ENCODE measurements at places on chromosomes 11 and 22.

- DNase-seq, result no peak
Observed at GRCh38 chr11:32913445-32913844, 20.8 kb downstream of the QSER1 start.

GRCh38 chr22:25360891-25361645 is 141.6 kb downstream of the CRYBB2 start:
- no peak for DNase-seq

- no peak for DNase-seq
Observed at GRCh38 chr11:103845331-103845730, 191.1 kb upstream of the DDI1 start.

DNA sequence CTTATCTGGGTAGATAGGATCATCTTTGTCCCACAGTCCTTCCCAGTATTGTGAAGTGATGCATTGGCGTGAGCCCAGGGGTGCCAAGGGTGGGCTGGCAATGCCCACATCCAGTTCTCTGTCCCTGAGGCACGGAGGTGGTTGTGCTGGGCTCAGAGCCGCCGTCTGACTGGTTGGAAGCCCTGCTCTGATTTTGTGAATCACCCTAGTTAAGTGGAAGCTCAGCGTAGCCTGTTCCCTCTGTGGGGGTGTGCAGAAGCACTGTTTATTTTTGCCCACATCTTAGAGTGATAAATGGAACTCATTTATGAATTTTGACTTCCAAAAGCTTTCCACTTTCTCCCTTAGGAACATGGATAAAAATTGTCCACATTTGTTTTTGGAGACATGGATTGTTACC is 13.6 kb downstream of the BCR start:
- DNase-seq, result no peak

GRCh38 chr22:23571486-23571885 is 8.6 kb downstream of the IGLL1 start:
- DNase-seq, result no peak

GRCh38 chr11:95688015-95688414 is 101.6 kb downstream of the FAM76B start:
- no peak for DNase-seq

GRCh38 chr11:69121621-69122325 is 34.0 kb upstream of the SMIM38 start:
- no peak for DNase-seq

DNA sequence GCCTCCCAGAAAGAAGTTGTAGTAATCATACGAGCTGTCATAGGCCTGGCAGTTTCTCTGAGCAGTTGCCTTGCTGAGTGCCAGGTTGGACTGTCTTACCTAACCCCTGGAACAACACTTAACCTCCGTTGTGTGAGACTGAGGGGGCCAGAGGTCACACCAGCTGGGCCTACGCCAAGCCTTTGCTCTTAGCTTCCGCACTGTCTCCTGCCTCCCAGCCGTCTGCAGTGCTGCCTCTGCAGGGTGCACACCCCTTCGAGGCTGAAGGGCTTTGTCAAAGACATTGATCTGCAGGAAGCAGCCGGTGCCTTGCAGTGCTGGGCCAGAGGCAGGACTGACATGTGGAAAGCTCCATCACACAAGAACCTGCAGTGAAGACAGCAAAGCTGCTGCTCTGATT is 16.7 kb downstream of the TAB1 start:
- DNase-seq, result no peak

DNA sequence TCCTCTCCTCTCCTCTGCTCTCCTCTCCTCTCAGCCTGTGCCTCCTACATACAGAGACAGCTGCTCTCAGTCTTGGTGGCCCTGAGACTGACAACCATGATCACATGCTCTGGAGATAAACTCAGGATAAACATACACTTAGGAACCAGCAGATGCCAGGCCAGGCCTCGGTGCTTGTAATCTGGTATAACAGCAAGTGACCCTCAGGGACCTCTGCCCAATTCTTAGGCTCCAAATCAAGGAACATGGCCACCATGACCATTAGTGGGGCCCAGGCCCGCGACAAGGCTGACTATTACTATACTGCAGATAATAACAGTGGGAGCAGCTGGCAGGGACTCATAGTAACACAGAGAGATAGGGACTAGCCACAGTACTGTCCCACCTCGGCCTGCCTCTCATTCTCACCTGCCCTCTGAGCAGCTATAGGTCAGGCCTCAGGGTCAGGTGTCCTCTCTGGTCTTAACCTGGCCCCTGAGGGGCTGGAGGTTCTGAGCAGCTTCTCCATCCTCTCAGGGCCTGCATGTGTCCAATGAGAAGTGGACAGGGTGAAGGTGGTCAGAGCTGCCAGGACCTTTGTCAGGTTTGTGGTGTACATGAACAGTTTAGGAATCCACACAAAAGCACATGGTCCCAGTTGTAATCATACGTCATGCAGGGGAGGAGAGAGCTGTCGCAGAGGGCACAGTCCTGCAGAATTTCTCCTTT is 106.1 kb downstream of the GGTLC2 start:
- DNase-seq, result no peak

- DNase-seq, result no peak
Observed at GRCh38 chr11:59138643-59139042, 4.0 kb upstream of the FAM111A start.

DNA sequence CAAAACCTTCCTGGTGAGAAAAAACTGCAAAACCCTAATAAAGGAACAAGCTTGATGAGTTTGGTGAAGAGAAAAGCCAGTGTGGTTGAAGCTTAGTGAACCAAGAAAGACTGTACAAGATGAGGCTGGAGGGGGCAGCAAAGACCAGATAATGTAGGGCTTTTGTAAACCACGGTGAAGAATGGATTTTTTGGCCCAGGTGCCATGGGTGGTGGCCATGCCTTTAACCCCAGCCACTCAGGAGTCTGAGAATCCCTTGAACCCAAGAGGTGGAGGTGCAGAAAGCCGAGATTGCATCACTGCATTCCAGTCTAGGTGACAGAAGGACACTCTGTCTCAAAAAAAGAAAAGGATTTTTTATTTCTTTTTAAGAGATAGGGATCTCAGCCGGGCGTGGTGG is 5.0 kb upstream of the ZDHHC5 start:
- no peak for DNase-seq

DNA sequence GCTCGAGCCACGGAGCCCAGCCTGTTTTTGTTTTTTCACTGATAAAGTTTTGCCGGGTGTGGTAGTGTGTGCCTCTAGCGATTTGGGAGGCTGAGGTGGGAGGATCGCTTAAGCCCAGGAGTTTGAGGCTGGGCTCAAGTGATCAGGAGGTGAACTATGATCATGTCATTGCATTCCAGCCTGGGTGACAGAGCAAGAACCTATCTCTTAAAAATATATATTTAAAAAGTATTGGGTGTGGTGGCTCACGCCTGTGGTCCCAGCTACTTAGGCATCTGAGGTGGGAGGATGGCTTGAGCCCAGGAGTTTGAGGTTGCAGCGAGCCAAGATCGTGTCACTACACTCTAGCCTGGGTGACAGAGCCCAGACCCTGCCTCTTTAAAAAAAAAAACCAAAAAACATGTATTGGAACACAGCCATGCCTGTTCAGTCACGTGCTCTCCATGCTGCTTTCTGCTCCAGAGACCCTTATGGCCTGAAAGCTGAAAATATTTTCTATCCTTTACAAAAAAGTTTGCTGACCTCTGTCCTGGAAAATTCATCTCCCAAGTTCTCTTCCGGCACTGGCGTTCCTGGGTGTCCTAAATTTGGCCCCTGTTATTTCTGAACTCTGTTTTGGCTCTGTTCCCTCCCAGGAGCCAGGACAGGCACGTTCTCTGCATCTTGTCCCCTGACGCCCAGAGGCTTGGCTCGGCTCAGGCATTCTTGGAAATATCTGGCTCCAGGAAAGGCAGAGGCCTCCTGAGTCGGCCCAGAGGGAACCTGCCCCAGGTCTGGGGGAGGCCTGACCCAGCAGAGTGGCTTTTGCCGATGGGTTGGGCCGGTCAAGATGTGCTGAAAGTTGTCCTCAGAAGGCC is 61.3 kb upstream of the PPP6R3 start:
- DNase-seq, result no peak
